Activated T-cell treated with anti-CD3 and anti-CD28 coated beads for 4 hours (primary cell): ENCODE measurements at places on chromosomes 2 and 18.

DNA sequence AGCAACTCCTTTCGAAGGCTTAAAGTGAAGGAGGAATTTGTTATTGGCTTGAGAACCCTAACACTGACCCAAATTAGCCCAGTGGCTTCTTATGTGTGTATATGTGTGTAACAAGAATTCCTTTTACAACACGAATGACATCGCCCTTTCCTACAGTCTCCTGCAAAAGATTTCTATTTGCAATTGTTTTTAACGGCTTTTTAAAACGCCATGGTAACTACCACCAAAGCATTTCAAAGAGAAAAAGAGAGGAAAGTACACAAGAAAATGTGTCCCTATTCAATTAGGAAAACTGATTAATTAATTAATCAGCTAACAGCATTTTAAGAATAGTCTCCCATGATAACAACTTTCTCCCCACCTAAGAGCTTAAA lies 58.1 kb downstream of the PAX3 start:
- DNase-seq = no peak

- DNase-seq = no peak
Measured at GRCh38 chr2:141482697-141483096, 648.1 kb downstream of the LRP1B start.

DNA sequence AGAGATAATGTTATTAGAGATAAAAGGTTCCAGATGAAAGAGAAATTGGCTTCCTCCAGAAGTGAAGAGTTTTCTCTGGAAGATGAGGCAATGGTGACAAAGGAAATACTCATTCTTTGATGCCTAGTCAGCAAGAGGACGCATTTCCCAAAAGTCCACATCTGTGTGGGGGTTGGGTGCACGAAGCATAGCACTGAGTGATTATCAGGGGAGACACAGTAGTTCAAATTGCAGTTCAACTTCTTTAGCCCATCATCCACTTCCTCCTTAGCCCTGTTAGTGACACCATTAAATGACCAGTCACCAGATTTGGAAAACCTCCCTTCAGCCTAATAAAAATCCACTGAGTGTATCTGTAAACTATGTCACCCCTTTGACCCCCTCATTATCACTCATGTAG lies 80.9 kb upstream of the PHLPP1 start:
- no peak for DNase-seq

DNA sequence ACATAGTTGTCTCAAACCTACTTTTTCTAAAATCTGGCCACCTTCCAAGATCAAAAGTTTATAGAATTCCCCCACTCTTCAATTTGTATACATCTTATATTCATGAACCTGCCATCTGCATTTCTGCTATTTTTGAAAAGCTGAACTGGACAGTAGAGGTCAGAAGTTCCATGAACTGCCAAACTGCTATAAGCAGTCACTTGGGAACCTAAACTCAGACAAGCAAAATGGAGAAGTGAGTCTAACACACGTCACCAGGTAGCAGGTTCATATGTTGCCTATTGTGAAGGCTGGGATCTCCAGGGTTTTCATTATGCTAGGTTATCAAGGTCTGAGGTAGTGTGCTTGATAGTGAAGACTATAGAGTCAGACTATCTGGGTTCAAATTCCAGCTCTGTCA lies 2.0 kb upstream of the MYO1B start:
- DNase-seq = no peak

- DNase-seq = no peak
Measured at GRCh38 chr2:133365117-133365516, 203.1 kb downstream of the NCKAP5 start.

DNA sequence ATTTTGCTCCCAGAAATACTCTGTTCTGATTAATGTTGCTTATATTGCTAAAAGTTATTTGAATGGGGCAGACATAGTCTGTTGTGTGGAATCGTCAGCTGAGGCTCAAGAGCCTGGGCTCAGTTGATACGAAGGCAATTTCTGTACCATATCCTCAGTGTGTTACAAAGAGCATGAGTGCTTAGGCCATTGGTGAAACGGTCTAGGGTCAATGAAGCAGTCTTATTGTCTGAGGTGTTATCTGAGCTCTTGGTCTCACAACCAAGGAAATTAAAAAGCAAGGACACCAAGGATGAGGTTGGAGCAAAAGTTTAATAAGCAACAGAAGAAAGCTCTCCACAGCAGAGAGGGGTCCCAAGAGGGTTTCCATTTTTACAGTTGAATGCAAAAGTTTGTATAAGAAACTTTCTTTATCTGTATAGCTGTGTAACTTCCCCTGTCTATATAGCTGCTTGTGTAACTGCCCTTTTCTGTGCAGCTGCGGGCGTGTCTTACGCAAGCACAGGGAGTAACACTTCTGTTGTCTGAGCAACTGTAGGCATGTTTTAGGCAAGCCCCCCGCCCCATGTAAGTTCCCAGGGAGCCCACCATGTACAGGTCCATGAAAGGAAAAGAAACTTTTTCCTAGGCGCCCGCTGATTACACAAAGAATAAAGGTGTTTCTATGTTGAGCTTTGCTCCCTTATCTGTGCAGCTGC lies 40.6 kb upstream of the DSC1 start:
- DNase-seq = no peak

DNA sequence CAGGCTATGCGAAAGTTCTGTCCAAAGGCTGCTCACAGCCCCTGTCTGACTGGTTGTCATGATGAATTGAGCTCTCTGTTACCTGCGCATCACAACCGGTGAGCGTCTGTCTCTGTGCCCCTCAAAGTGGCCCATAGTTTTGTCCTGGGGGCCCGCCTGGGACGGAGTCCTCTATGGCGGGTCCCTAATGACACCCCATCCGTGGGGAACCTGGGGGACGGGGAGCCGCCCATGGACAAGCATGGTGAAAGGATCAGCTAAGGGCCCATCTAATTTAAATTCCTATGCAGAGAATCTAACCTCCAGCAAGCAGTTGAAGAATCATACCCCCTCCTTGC lies 473 bp downstream of the ELMOD3 start:
- DNase-seq = no peak

GRCh38 chr18:6638447-6638846 lies 91.1 kb upstream of the ARHGAP28 start:
- no peak for DNase-seq

DNA sequence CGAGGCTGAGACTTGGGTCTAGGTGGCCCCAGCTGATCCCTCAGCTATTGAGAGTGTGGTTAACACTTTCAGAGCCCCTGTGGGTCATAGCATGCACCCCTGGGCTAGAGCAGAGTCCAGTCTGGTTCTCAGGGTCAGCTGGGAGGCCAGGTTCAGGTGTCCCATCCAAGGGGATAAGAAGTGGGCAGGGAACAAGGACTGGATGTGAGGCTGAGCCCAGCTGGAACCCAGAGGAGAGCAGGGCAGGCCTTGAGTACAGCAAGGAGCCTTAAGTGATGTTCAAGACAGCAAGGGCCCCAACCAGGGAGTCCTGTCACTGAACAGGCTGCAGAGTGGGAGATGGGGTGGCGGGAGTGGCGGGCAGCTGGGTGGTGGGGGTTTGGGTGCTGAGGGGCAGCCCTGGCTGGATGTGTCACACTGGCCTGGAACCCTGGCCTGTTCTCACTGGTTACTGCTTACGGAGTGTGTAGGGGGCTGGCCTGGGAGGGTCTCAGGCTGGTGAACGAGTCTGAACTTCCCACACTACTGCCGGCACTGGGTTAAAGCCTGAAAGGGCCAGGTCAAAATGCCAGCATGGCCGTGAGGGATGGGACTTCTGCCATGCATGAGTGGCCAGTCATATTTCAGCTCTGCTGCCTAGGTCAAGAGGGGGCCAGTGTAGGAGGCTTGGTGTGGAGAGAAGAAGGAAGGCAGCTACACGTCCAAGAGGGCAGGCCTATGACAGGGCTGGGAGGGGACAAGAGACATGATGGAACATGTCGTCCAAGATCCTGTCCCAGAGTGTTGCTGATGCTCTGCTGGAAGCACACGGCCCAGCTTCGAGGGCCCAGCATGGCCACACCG lies 13.6 kb downstream of the TMEM185B start:
- no peak for DNase-seq

DNA sequence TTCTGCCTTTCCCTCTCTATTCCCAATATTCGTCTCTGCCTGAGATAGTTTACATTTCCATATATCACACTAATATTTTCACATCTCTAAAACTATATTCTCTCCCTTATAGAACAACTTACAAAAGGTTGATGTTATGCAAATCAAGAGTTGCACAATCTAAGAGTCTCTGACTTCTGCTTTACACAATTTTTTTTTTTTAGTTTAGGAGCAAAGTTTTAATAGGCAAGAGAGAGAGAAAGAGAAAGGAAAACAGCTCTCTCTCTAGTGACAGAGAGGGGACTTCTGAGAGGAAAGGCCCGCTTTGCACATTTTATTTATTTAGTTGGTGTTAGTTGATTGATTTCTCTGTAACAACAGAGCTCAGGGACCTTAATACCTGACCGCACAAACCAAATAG lies 380.2 kb downstream of the TXNL1 start:
- no peak for DNase-seq

GRCh38 chr2:43939695-43940256 lies 56.0 kb downstream of the LRPPRC start:
- DNase-seq = no peak

DNA sequence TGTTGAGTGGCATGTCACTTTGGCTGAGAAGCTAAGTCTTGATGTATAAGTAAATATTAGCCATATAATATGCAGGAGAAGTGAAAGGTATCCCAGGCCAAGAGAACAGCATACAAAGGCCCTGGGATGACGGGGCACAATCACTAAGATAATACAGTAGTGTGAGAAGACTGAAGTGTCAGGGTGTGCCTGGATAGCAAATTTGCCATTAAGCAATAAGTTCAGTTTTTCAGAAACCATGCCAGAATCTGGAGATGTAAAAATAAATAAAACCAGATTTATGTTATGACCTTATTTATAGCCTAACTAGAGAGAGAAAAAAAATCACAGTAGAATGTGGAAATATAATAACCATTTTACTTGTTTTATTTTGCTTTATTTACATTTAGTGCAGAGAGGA lies 1858.7 kb upstream of the CELF4 start:
- no peak for DNase-seq

DNA sequence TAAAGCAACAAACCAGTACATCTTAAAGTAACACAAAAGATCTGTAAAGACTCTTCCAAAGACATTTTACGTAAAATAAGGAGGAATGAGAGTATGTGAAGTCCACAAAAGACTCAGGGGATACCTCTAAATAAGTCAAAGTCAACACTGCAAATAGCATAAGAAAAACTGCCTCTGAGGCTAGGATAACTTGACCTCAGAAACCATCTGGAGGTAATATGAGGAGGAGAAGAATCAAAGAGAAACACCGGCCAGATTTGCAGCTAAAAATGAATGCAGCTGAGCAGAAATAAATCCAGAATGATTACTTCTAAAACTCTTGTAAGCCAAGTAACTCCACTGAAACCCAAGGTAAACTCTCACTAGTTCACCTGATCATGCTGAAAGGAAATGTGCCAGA lies 52.2 kb upstream of the ERMN start:
- no peak for DNase-seq

DNA sequence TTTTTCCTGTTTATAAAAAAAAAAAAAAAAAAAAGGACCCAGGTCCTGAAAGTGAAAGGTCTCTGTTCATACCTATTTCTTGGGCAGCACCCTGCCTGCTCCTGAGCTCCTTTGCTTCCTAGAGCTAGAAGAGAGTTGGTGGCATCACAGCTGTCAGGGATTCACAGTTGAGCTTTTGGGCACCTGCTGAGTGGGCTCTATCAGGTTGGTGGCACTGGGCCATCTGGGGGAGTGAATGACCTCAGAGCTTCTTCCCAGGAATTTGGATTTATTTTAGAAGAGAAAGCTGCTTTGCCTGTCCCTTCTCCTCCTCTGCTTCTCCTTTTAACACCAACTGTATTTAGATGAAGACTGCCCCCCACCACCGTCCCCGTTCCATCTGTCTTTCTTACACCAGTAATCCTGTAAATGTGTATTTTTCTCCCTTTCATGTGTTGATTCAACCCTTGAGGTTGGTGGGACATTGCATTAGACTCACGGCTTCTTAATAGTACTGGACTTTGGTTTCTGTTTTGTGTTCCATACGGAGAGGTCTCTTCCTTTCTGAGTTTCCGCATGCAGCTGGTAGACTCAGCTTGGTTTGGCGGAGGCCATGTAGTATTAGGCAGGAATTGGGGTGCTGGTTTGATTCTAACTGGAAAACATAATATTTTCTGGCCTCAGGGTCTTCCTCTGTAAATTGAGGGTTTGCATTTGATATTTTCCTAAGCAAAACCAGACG lies 7.6 kb upstream of the MGAT5 start:
- no peak for DNase-seq

DNA sequence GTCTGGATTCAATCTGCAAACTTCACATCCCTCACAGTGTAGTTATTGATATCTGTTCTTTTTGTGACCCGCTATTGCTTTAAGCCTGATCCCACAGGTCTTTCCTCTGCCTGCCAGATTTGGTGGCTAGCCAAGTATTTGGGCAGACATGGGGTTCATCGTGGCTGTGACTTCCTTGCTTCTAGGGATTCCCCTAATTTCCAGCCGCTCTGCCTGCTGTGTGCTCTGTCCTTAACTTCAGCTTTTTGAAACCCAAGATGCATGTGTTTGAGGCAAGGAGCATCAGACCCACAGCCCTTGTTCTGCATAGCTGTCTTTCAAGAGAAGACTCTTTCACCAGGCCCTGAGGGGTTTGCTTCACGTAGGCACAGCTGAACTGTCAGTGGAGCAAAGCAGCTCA lies 54.2 kb downstream of the NCAPH start:
- no peak for DNase-seq

DNA sequence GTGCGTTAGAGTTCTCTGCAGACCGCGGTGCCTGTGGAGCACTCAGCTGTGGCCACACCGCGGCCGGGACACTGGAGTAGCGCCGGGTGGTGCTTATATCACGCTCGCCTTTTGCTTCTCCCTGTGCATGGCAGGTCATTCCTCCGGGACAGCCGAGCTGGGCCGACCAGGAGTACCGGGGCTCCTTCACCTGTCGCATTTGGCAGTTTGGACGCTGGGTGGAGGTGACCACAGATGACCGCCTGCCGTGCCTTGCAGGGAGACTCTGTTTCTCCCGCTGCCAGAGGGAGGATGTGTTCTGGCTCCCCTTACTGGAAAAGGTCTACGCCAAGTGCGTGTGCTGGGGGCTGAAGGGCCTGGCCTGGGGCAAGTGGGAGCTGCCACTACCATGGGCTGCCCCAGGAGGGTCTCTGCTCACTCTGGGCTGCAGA lies 4.2 kb downstream of the CAPN10 start:
- DNase-seq = no peak

GRCh38 chr2:75565472-75566462 lies 5.0 kb upstream of the EVA1A start:
- no peak for DNase-seq

GRCh38 chr2:144469798-144470197 lies 50.1 kb downstream of the ZEB2 start:
- DNase-seq = no peak
